ENCODE measurements at places on chromosomes 12 and 14.

- no peak for DNase-seq
Measured at GRCh38 chr14:56211844-56212243, 93.6 kb downstream of the PELI2 start.

DNA sequence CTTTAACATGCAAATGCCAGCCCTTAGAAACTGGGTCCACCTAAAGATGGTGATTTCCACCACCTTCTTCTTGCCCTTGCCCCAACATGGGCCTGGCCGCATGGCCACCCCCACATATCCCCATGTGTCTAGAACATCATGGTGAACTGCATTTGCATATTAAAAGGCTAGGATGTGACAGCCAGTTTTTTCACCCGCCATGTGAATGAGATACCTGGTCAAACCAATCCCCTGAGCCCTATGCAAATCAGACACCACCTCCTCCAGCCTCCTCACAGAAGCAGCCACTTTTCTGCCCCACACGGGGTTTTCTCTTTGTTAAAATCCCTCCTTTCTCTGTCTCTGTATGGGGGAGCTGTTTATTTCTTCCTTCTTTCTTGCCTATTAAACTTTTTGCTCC, 1322.5 kb downstream of the FSCB start:
- no peak for DNase-seq

DNA sequence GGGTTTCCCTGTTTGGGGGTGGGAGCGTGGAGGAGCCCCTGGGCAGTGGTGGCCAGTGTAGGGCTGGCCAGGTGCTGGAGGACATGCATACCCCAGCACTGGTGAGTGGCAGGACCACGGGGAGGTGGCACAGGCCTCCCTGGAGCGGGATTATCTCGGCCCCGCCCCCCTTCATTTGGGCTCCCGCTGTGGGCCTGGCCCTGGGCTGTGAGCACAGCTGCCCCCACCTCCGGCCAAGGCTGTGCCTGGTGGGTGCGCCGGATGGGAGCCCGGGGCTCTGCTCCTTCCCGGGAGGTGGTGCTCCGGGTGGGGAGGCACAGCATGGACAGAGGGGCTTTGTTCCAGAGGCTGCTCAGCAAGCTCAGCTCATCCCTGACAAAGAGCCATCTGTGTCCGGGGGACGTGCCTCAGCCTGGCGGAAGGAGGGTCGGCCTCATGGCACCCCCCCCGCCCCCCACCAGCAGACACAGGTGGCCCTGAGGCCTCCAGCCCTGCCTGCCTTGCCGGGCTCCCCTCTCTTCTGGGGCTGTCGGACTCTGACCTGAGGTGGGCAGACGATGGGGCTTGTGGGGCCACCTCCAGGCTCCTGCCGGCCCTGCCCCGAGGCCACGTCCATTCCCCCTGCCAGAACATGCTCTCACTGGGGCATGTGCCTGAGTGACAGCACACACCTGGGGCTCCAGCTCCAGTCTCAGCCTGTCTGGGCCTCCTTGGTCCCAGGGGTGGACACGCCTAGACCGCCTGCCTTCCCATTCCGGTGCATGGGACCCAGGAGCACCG, 8.4 kb downstream of the TEDC1 start:
- no peak for DNase-seq

DNA sequence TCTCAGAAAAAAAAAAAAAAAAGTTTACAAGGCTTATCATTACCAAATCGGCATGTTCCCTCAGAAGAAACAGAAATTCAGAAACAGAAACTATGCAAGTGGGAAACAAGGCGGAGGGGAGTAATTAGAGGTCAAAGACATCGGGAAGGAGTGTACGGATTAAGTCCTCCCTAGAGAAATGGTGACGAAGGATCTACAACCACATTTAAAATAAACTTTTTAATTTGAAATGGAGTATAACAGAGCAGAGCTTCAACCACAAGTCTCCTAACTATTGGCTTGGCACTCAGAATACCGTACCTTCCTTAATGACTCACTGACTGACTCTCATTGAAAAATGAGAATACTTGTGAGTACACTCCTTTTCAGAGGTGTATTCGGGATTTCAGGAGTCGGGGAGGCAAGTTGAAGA, 908 bp downstream of the ENTPD5 start:
- DNase-seq, result peak; percentile 65

- DNase-seq, result peak; percentile 34
Measured at GRCh38 chr12:49357103-49357678, 10.1 kb upstream of the SPATS2 start.

DNA sequence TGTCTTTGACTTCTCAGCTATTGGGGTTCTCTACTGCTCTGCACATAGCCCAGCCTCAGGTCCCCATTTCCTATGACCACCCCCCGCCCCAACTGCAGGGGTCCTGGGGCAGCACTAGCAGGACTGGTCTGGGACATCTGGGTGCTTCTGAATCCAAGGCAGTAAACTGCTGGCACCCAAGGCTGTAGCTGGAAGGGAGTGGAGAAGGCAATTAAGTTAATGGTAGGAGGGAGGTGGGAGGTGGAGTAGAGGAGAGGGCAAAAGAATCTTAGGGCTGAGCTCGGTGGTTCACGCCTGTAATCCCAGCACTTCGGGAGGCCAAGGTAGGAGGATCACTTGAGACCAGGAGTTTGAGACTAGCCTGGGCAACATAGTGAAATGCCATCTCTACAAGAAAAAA, 11.5 kb downstream of the PLEK2 start:
- DNase-seq, result no peak

Measured in Caki2 (cell line).